Hematopoietic multipotent progenitor cell treated with erythropoietin and hydrocortisone succinate and interleukin-3 and kit ligand, for 17 days (in vitro differentiated cells): ENCODE measurements at places on chromosomes 13 and 19.

- DNase-seq, result peak; percentile 88
Measured at GRCh38 chr19:10259162-10259905, 7.3 kb downstream of the MRPL4 start.

GRCh38 chr13:85671336-85671735 is 127.9 kb downstream of the SLITRK6 start:
- no peak for DNase-seq

DNA sequence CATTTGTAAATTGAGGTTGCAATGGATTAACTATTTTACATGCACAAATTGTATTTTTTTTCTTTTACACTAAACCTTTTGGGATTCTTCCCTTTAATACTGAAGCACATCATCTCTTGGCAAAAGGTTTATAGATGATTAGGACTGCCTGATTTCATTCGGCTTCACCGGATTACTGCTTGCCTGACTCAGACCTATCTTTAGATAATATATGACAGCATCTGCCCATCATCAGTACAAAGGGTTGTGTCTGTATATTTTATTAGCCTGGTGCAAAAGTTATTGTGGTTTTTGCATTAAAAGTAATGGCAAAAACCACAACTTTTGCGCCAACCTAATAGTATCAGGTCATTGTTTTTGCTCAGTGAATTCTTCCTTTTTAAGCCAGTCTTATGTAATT is 316.2 kb upstream of the HTR2A start:
- no peak for DNase-seq

GRCh38 chr19:31491242-31491641 is 142.0 kb upstream of the TSHZ3 start:
- peak; percentile 39 for DNase-seq

- no peak for DNase-seq
Measured at GRCh38 chr13:51914137-51914493, 52.3 kb downstream of the CCDC70 start.

DNA sequence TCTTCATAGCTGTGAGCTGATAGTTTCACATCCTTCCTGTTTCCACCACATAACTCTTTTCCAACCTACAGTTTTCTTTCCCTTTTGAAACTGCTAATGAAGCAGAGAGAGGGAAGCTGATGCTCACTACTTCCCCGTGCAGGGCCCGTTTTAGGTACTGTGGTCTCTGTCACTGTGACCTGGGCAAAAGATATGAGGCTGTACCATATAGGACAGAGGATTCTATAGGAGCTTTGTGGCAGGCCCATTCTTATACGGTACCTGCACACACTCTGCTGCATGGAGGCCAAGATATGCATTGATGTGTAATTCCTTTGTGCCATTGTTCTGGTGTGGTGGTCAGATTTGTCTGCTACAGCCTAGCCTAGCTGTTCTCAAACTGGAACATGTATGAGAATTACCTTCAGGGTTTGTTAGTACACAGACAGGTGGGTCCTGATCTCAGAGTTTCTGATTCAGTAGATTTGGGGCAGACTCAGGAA is 577.3 kb downstream of the LMO7 start:
- DNase-seq, result no peak
